ENCODE measurements at places on chromosomes 11 and 22.
A peak's percentile ranks its signal among the peaks of the same experiment; 100 is the strongest.

DNA sequence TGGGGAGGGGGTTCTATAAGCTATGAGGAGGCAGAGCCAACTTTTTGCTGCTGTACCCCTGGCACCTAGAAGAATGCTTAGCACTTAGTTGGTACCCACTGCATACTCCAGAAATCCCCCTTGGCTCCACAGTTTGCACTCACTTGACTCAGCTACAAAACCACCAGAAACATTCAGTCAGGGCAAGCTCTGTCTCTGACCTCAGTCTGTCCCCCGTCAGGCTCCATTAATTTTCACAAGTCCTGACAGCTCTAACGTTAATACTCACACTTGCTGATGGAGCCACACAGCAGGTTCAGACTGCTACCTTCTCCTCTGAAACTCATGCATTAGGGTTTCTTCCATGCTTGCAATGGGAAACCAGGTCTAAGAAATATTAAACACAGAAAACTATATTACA is 81.7 kb downstream of the MPPED2 start:
- no peak for DNase-seq

- DNase-seq = no peak
Measured at GRCh38 chr11:20671856-20672546, 2.6 kb downstream of the NELL1 start.

DNA sequence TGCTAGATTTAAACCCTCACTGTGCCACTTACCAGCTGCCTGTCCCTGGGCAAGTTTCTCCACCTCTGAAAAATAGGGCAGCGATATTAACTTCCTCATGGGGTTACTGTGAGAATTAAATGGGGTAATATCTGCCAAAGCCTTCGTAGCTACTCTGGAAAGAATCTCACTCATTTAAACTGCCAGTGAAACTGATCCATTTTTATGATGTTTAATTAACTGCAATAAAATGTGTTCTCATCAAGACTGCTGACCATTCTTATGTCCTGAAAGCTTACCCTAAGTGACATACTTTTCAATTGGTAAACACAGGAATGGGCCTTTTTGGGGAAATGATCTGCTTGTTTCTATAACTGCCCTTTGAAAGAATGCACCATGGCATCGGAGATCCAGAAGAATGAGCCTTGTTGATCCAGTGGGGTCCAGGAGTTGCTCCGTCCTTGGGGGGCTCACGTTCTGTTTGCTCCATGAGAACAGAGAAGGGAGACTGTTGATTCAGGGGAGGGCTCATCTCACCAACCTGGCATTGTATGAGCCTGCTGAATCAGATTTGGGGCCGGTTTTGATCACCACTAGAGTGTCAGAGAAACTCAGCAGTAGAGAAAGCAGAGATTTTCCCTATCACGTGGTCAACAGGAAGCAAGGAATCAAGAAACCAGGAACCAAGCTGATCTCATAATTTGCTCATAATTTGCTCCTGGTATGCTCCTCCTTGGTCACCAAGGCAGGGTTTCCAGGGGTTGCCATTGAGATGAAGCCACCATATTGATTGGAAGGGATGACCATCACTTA is 7.0 kb upstream of the CCDC86 start:
- no peak for DNase-seq

DNA sequence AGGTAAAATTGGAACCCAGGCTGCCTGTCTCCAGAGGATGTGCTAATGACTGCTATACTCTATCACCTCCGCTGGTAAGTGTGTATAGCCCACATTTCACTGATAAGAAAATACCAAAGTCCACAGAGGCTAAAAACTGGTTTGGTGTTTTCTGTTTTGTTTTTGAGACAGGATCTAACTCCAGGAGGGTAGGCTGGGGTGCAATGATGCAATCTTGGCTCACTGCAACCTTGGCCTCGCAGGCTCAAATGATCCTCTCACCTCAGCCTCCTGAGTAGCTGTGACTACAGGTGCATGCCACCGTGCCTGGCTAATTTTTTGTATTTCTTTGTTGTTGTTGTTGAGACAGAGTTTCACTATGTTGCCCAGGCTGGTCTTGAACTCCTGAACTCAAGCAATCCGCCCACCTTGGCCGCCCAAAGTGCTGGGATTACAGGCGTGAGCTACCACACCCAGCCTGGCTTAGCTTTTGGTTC is 409.8 kb downstream of the LARGE1 start:
- DNase-seq = no peak

- no peak for DNase-seq
Measured at GRCh38 chr22:48863965-48864528, 963.6 kb downstream of the BRD1 start.

- no peak for DNase-seq
Measured at GRCh38 chr11:96102664-96103078, 178.8 kb upstream of the MTMR2 start.

DNA sequence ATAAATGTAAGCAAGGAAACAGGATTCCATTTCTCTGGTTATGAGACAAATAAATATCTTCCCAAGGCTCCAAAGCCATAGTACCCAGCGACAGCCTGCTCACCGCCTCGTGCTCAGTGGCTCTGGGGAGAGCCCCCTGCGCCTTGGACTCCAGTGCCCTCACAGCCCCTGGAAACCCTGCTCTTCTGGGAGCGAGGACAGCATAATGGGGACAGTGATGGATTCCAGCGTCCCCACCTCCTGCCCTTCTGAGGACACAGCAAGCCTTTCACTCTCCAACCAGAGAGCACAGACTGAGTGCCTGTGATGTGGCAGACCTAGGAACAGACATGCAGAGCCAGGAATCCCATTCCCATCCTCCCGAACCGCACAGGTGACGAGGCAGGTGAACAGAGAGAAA is 660.8 kb downstream of the TBC1D22A start:
- peak; percentile 18 for DNase-seq

DNA sequence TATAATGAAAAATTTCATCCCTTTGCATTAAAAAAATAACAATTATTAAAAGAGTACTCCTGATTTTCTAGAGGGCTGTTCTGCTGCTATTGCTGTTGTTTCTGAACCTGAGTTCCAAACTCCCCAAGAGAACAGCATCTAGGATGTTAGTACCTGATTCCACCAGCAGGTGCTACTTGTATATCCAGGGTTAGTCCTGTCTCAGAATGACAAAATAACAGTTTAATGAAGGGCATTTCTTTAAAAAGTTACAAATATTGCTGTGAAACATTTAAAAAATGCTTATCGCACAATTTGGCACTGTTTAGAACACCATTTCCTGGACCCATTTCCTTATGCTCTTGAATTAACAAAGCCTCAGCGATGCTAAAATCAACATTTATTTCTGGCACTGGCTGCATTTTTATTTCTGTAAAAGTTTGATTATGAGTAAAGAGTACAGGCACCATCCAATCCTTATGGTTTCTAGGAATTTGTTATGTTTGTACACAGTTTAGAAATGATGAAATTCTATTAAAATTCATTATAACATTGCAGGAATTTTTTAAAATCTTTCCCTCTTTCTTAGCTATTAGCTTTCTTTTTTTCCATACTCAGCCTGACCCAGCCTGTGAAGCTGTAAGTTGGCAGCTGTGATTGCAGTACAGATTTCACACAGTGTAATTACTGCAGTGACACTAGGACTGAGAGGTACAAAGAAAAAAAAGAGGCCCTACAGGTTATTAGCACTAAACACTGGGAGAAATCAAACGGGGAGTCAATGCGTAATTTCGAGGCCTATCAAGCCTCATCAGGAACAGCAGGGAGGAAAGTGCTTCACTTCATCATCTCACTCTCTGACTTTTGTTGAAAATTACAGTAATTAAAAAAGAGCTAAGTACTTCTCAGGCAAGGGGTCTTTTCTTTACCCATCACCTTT is 208.8 kb downstream of the DCDC1 start:
- no peak for DNase-seq

- no peak for DNase-seq
Measured at GRCh38 chr11:118928101-118928869, 2.6 kb upstream of the BCL9L start.

DNA sequence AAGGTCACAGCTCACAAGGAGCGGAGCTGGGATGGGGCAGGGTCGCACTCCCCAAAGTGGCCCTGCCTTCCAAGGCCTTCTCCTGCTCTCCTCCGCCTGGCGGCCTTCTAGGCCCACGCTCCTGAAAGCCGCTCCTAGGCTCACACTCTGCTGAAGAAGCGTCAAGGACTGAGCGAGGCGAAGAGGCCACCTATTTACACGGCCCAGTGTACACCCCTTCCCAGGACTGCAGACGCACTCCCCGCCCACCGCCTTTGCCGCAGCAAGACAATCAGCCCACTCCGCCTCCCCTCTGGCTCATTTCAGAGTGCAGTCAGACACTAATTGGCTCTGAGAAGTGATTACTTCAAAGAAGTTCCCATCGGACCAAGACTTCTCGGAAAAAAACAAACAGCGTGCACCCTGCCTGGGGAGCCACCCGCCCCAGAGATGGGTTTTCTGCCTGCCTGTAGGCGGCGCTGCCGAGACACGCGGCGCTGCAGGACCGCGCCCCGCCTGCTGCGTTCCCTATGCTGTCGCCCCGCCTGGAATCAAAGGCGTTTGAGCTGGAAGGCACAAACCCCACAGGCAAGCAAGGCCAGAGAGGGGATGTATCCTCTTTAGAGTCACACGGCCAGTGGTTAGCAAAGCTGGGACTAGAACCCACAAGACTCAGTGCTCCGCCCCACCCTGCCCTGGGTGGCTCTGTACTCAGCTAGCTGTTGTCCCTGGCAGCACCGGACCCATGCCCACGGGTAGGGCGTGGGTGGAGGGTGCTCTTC is 414.8 kb downstream of the BUD13 start:
- no peak for DNase-seq

DNA sequence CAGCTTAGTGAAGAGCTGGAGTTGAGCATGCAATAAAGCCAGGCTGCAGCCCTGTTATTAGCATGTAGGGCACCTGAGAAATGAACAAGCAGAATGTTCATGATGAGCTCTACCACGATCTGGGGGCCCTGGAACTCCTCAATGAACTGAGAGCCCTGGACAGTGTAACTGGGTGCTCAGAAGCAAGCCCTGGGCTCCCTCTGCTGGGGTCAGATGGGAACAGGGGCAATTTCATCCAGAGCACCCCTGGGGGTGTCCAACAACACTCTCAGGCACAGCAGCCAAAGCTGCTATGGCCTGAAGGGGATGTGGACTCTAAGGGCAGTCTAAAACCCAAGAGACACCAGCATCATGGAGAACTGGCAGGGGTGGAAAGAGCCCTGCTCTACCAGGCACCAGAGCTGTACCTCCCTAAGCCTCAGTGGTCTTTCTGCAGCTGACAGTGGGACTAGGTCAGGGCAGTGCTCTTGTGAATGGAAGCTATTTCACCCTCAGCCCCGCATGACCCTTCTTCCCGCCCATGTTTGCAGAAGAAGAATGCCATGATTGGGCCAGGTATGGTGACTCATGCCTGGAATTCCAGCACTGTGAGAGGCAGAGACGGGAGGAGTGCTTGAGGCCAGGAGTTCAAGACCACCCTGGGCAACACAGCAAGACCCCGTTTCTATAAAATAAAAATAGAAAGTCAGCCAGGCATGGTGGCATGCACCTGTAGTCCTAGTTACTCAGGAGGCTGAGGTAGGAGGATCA is 28.9 kb downstream of the THOC5 start:
- DNase-seq = no peak

DNA sequence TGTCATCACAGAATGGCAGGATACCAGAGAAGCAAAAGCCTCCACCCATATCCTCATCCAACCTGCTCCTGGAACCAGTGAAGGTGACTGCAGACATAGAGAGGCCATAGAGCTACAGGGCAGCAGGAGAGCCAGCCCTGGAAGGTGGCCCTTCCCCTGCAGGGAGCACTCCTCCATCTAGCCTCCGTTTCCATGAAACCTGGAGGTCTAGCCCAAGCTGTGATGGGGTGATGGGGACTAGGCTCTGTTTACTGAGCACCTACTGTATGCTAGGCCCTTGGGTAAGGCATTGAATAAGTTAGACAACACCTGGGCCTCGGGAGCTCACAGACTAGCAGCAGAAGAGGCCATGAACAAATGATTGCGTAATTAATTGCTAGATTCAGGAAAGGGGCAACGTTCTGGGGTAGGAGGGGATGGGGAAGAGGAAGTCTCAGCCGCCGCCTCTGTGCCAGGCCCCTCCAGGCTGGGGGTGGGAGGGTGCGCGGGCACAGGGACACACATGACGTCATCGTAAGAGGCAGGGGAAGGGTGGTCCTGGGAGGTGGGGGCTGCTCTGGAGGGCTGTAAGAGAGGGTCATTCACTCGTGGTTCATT is 784 bp upstream of the SYNGR1 start:
- no peak for DNase-seq

DNA sequence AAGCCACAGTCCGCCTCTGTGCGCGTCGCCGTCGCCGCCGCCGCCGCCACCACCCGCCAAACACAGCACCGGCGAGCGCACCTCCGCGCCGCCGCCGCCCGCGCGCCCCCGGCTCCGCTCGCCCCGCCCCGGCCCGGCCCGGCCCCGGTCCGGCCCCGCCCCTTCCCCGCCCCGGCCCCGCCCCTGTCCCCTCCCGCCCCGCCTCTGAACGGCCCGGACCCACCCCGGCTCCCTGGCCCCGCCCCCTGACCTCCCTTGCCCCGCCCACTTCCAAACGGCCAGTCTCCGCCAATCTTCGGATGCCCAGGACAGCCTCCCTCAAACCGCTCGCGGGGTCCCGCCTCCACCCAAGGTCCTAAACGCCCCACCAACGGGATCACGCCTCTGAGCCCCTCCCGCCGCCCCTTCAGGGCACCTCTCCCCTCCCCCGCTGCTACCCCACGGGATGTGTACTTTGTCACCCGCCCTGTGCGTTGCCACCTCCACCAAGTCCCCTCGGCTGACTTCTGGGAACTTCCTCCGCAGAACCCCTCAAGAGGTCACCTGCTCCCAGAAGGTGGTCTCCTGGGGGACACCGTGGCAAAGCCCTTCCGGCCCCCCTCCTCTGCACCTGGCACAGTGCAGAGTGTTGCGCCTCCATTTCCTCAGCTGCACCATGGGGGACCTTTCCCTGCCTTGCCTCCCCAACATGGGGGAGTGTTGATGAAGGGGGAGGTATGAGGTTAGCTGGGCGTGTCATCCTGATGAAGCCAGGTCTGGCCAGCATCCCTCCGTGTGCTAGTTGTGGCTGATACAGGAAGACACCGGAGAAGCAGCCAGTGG is at the start of gene KIAA0930:
Gene KIAA0930, minus strand, starts transcription at position 85 of the 822 bp plus-strand sequence. CDS start 191 bp downstream, outside the sequence.
- DNase-seq = no peak

DNA sequence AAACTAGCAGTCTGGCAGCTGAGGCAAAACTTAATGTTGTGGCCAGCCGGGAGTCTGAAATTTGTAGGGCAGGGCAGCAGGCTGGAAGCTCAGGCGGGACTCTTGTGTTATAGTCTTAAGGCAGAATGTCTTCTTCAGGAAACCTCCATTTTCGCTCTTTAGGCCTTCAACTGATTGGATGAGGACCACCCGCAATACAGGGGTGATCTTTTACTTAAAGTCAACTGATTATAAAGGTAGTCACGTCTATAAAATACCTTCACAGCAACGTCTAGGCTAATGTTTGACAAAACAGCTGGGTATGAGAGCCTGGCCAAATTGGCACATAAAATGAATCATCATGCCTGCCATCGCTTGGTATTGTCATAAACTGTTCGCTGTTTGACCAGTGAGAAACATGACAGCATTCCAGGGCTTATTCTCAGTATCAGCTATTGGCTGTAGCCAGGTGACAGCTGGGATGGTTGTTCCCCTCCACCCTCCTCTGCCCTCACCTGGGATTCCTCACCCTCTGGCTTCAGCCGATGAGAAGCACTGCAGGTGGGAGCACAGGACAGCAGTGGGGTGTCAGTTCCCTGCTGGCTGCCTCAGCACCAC is 6.6 kb upstream of the POU2F3 start:
- DNase-seq = no peak

Measured in vagina (tissue), 2 donors.